Hepatocyte (in vitro differentiated cells): ENCODE measurements at places on chromosomes 12 and 14.

DNA sequence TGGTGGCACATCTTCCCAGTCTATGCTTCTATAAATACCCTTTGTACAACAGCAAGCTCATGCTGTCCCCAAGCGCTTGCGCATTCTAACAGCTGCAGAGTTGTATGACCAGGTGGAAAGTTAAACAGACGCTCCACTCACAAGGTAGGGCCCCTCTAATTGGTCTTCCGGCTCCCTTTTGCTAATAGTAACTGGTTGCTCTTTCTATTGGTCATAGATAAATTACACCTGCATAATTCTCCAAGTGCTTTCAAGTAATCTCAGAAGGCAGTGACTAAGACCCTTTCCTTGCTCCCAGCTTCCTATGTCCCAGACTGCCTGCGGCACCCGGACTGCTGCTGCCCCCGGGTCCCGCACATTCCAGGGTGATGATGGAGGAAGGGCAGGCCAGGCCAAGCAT, 6.1 kb upstream of the TSPAN9 start:
- peak; percentile 69 for DNase-seq

- DNase-seq, result no peak
Measured at GRCh38 chr12:108515916-108516315, 839 bp downstream of the FICD start.

DNA sequence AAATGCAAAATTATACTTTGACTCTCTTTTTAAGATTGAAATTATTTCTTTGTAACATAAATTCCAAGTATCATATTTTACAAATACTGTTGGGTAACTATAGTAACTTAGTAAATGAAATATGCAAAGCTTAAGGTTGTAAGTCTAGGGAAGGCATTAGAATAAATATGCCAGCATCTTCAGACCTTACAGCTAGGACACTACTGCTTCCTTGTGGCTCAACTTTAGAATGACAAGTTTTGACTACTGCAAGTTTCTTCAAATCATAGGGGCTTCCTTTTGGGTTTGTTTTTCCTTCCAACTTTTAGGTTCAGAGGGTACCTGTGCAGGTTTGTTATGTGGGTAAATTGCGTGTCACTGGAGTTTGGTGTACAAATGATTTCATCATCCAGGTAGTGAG, 17.7 kb upstream of the ANP32D start:
- peak; percentile 46 for DNase-seq

GRCh38 chr12:100127766-100128511, 14.7 kb downstream of the BLTP3B start:
- peak; percentile 14 for DNase-seq

GRCh38 chr12:12266873-12267741, at the start of gene LRP6:
TSS of gene LRP6 (minus strand) at chr12:12267044. CDS start at chr12:12266735, 309 bp downstream.
- DNase-seq, result peak; percentile 95

- DNase-seq, result no peak
Measured at GRCh38 chr14:76727384-76727783, 33.9 kb upstream of the VASH1 start.

DNA sequence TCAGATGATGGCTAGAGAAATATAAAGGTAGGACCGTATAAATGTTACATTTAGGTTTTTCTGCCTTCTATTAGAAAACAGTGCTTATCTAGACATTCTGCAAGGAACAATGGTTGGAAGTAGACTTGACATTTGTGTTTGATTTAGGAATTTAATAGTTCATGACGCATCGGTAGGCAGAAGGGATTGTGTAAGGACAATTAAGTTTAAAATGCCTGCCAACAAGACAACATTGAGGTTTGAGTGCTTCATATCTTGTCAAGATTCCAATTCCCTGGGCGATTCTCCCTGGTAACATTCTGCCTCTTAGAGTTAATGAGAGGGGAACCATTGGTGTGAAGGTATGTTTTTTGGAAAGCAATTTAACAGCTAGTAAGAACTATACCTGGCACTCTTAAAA, 186.8 kb upstream of the RBM19 start:
- DNase-seq, result no peak

- DNase-seq, result peak; percentile 39
Measured at GRCh38 chr14:50714450-50715073, 46.5 kb upstream of the SAV1 start.

GRCh38 chr12:108418164-108418890, 79.2 kb upstream of the CMKLR1 start:
- no peak for DNase-seq

DNA sequence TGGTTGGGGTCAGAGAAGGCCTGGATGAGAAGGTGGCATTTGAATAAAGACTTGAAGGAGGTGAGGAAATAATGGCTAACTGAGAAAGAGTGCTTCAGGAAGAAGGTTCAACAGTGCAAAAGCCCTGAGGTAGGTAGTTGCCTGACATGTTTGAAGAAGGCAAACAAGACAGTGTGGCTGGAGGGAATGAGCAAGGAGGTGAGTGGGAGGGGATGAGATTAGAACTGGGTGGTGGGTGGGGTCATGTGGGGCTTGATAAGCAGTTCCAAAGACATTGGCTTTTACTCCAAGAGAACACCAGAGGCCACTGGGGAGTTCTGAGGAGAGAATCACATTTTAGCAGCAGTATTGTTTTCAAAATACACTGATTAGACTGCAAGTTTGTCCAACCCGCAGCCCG, 50.5 kb downstream of the HSPB8 start:
- no peak for DNase-seq

DNA sequence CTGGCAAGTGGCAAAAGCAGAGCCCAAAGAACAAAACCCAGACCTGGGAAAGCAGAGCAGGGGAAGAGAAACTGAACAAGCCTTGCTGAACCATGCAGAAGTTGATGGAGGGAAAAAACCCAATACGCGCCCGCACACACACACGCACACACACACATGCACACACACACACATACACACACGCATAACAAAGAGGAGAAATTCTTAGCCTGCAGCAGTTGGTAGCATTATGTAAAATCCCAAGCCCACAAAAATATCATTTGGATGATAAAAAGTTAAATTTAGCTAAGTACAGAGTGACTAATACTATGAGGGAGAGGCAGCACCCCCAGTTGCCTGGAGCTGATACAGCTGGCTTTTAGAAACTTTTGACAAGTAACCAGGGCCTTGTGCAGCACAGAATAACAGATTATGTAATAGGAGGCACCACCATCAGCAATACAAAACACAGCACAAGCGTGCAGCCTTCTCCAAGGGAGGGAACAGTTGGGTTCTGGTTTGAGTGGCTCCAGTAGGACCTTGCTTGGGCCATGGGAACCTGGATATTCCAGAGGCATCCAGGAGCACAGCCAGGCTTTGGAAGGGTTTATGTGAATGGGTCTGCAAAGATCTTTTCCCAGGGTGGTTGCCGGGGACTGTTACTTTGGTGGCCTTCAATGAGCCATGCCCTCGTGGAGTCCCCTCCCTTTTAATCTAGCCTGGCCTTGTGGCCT, 35.3 kb downstream of the PITPNM2 start:
- peak; percentile 44 for DNase-seq

GRCh38 chr12:84315926-84316325, 596.7 kb downstream of the SLC6A15 start:
- no peak for DNase-seq

DNA sequence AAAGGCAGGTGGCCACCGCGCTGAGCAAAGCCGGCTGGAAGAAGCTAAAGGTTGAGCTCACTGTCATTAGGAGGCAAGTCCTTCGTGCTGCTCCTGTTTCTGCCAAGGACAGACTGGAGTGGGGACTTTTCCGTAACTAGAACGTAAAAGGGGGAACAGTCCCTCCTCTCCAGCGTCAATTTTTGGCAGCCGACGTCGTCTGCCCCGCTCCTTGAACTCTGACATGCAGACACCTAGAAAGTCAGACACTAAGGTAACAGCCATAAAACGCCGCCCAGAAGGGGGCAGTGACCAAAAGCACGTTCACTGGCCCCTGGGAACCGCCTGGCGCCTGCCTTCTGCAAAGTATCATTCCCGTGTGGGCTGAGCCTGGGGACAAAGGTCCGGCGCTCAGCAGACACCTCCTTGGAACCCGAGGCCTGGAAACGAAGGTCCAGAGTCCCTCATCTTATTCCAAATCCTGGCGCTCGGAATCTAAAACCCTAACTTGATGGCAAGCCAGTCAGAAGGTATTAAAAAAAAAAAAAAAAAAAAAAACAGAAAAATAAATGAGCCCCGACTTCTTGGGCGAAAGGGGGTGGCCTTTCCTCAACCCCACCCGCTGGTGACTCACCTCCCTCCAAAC, 1.1 kb upstream of the LRP1 start:
- peak; percentile 89 for DNase-seq

- DNase-seq, result peak; percentile 28
Measured at GRCh38 chr12:57258977-57259970, 8.3 kb upstream of the STAC3 start.

- DNase-seq, result no peak
Measured at GRCh38 chr14:31080484-31080883, 54.3 kb upstream of the STRN3 start.

DNA sequence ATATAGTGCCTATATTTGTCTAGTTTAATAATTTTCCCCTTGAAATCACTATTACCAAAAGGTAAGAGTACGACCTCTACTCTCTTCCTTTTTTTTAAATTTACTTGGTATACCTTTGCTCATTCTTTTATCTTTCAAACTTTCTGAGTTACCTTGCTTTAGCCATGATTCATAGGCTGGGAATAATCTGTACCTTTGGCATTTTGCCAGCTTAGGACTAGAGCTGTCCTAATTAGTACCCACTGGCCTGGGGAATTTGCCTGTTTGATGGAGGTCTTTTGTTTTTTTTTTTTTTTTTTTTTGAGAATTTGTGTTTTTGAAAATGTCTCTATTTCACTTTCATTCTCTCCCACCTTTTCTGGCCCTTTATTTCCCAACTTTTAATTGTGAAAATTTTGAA, 8.7 kb upstream of the SLC4A8 start:
- no peak for DNase-seq

- no peak for DNase-seq
Measured at GRCh38 chr12:124557518-124558223, 9.7 kb downstream of the NCOR2 start.

DNA sequence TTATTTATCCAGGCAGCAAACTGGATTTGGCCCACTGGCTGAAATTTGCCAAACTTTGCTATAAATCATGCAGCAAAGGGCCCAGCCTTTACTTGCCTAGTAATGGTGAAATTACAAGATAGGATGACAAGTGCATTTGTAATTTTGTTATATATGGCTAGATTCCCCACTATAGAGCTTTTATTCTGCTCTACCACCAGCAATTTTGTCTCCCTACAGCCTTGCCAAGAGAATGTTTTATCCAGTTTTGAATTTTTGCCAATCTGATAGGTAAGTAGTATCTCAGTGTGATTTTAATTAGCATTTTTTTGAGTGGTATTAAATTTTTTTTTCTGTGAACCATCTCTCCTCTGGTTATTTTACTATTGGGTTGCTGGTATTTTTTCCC, 161.6 kb downstream of the SLC41A2 start:
- DNase-seq, result no peak

DNA sequence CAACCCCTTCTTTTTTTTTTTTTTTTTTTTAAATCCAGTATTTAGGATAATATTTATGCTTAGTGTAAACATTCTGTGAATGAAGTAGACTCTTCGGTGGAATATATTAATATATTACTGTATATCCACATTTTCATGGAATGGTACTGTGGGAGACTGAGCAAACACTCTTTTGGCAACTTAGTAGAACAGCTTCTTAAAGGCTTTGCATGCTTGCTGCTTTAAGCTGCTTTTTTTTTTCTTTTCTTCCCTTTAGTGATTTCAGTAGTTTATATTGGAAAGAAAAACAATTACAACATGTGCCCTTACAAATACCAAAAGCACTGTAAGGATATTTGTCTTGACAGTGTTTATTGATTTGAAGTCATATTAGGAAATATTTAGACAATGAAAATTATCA, 78.9 kb downstream of the AEBP2 start:
- DNase-seq, result no peak

DNA sequence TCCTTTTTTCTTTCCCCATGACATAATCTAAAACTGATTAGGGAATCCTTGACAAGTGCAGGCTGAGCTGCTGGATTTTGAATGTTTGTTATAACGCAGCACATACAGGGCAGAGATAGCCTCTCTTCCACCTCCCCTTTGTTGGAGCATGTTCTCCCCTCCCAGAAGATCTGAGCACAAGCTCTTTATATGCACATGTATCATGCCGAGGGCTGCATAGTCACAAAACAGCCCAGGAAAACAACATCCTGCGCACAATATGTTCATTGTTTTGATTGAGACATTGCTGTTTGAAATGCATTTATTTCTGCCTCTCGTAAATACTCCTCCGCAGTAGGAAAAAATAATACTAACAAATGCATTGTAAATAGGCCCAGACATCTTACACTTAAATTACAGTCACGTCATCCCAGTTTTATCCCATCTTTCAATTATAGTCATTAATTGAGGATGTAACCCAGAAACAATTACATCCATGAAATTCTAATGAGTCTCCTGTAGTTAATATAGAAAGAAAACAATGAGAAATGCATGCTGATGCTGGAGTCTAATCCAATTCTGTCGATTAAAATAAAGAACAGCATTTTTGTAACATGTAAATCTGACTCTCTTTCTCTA, 401.8 kb downstream of the BTG1 start:
- no peak for DNase-seq

- DNase-seq, result peak; percentile 53
Measured at GRCh38 chr12:113424915-113425823, 3.0 kb downstream of the SDSL start.

DNA sequence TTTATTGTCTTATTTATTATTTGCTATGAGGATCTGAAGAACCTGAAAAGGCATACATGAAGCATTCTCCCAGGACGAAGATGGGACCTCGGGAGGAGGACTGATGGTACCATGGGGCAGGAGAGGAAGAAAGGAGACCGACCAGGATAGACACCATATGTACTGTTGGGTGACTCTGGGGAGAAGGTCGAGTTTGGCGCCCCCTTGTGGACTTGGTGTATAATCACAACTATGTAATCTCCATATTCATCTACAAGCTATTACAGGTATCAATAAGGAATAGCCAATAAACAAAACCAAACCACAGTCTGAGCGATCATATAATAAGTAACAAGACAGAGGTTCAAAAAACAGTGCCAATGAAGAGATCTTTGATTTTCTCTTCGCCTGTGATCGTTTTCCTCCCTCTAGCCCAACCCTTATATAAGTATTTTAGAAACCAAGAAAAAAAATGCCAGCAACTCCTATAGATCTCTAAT, 139.1 kb downstream of the SPTSSA start:
- DNase-seq, result peak; percentile 63

- DNase-seq, result no peak
Measured at GRCh38 chr14:77036484-77037214, 8.1 kb upstream of the IRF2BPL start.

- no peak for DNase-seq
Measured at GRCh38 chr14:101973356-101973755, 9.0 kb downstream of the DYNC1H1 start.

- peak; percentile 92 for DNase-seq
Measured at GRCh38 chr12:108803428-108804105, 53.8 kb downstream of the SSH1 start.
